ENCODE measurements at places on chromosomes 5 and 9.

DNA sequence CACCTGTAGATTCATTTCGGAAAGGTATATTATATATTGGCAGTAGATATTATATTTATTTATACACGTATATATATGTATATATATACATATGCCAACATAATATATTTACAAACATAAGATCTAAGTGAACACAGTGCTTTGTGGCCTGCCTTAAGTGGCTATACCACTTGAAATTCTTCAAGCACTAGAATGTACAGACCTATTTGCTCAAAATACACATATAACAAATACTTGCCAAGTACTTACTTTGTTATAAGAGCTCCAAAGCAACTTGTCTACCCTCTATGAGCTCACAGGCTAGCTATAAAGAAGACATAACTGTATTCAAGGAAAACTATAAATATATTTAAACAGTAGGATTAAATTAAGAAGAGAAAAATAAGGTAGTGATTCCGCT is 33.6 kb upstream of the SLC36A1 start:
- no peak for DNase-seq

DNA sequence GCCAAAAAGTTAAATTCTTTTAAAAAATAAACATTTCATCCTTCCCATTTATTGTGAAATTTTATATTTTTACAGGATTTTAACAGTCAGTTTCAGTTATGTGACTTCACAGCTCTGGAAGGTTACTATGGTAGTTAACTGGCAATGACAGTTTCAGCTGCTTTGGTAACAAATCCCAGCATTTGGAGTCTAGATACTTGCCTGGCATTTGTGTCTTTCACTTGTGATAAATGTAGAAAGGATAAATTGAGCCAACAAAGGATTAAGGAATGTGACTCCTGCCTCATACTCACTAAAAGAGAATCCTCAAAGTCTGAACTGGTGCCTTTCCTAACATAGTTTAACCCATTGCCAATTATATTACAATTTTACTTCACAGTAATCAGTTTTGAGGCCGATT is 315.5 kb downstream of the FER start:
- no peak for DNase-seq

DNA sequence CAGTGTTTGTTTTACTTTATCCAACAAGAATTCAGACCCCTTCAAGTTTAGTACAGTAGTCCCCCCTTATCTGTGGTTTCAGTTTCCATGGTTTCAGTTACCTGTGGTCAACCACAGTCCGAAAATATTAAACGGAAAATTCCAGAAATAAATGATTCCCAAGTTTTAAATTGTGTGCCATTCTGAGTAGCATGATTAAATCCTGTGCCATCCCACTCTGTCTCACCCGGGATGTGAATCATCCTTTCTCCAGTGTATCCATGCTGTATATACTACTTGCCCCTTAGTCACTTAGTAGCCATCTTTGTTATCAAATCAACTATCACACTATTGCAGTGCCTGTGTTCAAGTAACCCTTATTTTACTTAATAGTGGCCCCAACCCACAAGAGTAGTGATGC is 153.8 kb upstream of the RASA1 start:
- DNase-seq = no peak

GRCh38 chr5:57784121-57784520 is 301.5 kb upstream of the ACTBL2 start:
- DNase-seq = no peak

GRCh38 chr5:66285343-66285922 is 141.3 kb downstream of the SREK1 start:
- DNase-seq = no peak

DNA sequence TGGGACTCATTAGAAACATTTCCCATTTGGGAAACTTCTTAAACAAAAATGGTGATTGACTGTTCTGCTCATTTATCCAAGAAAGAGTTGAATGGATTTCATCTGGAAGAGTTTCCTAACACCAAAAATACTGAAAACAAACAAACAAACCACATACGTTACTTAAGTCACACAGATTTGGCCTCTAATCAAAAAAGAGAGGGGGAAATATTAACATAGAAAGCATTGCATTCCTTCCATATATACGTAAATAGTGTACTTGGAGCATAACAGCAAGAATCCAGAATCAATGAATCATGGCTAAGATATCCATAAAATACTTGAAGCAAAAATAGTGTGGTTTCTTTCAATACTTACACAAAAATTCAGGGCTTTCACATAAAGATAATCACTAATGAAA is 189.8 kb upstream of the MAP3K1 start:
- DNase-seq = no peak

- no peak for DNase-seq
Observed at GRCh38 chr9:16417161-16417560, 453.3 kb downstream of the BNC2 start.

DNA sequence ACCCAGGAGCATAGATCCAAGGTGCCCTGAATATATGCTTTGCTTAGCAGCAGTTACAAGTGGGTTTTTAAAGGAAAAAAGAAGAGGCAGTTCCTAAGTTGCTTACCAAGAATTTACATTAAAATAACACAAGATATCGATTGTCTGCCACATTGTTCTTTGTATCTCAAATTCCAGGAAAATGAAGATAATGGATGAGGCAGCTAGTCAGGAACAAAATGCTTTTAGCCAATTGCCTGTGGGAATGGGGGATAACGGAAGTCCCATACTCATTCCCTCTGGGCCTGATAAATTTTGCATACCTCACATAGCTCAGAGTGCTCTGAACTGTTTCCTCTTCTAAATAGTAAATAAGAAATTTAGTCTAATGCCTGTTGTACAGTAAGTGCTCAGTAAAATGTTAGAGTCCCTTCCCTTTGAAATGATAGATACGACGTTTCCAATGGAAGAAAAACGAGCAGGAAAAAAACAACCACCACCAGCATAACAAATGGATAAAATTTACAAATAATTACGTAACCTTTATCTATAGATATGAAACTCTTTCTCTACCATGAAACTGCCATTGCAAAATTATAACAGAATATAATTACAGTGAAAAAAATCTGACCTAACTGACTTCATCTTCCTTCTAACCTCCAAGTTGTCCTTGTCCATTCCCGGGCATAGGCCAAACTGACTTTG is 35.5 kb upstream of the TENT2 start:
- no peak for DNase-seq

DNA sequence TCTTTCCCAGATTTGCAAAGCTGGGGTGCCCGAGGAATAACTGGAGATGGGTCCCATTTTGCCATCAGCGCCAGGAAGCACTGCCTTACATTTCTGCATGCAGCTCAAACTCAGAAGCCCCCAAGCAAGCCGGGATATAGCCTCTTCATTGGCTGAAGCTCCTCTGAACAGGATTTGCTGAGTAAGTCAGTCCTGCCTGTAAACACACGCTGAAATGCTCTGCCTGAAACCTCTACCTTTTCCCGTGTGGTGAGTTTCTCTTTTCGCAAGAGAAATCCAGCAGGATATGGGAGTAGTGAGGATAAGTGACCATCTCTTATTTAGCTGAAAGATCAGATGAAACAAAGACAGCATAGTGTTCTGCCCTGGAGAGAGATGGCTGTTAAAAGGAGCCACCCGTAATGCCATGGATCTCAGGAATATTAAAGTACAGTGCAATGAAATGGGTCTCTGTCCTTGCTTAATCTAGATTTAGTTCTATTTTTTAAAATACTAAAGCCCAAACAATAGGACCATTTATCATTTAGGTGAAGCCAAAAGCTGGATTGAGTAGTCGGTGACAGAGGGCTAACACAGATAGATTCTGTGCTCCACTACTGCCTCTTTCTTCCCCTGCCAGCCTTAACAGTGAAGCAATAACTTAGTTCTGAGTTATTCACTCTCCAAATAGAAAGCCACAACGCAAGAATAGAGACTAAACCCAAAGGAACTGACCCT is 177.5 kb upstream of the PPP2R2B start:
- DNase-seq = no peak

DNA sequence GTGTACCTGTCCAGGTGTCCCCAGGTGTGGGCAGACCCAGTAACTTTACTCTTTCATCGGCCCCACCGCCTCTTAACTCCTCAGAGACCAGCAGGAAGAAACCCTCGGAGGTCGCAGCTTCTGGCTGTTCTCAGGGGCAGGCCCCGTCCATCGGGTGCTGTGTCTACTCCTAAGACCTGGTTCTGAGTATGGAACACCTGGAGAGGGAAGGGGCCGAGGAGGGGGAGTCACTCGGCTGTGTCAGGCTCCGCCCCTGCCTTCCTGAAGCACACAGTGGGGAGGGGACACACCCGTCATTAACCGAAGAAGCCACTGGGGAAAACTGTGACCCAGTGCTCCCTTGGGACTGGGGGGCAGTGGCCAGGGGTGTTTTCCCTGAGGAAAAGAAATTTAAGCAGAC is 22.3 kb downstream of the NTNG2 start:
- DNase-seq = no peak

DNA sequence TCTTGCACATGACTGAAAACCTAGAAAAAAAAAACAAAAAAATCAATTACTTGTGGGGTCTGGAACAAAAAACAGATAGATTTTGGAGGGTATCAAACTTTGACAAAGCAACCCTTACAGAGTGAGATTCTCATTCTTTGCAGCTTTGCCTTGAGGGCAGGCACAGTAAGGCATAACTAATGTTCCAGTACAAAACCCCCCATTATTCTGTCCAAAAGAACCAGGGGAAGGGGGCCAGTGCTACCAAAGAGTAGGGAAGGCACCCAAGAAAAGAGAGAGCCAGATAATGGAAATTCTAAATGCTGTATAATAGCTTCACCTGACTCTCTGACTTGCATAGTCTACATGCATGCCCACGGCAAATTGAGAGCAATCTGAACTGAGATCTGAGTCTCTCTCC is 12.9 kb downstream of the POLK start:
- no peak for DNase-seq

DNA sequence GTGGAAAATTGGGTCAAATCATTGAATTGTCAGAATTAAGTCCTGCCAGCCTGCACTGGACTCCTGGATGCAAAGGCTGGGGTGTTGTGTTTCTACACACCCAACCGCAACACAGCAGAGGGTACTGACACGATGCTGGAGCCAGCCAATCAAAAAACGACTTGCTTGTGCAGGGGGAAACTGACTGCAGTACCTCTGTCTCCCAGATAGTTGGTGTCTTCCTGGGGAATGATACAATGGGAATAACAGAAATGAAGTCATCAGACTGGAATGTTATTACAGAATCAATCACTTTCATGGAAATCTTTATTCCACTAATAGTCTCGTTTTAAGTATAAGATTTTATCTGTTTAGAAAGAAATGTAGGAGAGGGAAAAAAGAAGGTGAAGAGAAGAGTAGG is 330.3 kb downstream of the MLLT3 start:
- DNase-seq = no peak

DNA sequence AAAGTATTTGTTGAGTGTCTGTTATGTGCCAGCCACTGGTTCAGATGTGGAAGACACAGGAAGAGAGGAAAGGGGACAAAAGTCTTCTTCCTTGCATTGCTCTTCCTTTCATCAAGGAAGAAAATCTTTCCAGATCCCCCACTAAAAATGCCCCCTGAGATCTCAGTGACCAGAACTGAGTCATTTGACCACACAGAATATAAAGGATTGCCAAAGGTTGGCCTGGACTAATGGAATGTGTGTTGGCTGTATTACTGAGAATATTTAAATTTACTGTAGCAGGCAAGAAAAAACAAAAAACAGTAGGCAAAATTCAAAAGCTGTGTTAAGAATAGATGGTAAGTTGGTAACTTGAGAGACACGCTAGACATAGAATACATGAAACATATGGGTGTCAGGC is 10.0 kb upstream of the SEPTIN8 start:
- DNase-seq = no peak

DNA sequence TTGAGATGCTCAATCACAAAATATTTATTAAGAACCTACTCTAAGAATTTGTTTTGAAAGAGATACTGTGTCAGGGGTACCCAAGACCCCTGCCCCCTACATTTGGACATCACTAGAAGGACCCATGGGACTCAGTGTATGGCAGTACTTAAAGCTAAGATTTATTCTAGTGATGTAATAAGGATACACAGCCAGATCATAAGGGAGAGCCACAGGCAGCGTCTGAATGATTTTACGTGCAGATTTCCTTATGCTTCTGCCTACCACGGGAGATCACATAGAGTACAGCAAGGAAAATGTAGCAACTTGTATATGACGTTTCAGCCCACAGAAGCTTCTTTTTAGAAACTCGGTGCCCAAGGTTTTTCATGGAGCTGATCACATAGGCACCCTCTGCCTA is 172.9 kb downstream of the DEPDC1B start:
- no peak for DNase-seq

DNA sequence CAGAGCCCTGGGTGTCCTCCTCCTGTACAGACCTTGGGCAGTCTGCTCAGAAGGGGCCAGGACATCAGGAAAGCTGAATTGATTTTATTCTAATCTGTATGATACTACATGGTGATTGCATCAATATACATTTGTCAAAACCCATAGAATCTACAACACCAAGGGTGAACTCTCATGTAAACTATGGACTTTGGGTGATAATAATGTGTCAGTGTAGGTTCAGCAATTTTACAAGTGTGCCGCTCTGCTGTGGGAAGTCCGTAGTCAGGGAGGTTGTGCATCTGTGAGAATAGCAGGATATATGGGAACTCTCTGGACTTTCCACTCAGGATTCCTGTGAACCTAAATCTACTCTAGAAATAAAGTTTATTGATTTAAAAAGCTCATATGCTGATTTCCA is 155.3 kb upstream of the NFIL3 start:
- no peak for DNase-seq

- no peak for DNase-seq
Observed at GRCh38 chr5:158463938-158464337, 605.0 kb upstream of the CLINT1 start.

GRCh38 chr5:158979290-158979689 is 120.4 kb downstream of the EBF1 start:
- DNase-seq = no peak

GRCh38 chr5:94700592-94700991 is 82.1 kb downstream of the SLF1 start:
- DNase-seq = no peak

- no peak for DNase-seq
Observed at GRCh38 chr5:117245130-117245529, 670.5 kb upstream of the SEMA6A start.

DNA sequence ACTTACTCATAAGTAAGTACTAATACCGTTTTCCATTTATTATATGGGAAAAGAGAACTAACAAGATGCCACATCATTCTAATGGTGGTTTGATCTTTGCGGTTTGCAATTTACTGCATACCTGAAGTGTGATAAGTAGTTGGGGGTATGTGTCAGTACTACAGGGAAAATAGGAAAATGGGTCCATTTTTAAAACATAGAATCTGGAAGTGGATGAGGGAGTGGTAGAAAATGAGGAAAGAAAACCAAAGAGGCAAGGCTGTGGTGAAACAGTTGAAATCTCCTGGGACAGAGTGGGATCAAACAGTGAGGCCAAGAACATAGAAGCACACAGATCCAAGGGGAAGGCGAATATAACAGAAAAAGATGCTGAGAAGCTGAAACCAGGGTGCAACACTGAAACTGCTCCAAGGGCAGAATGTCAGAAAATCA is 6.7 kb downstream of the ADAMTSL1 start:
- DNase-seq = no peak

DNA sequence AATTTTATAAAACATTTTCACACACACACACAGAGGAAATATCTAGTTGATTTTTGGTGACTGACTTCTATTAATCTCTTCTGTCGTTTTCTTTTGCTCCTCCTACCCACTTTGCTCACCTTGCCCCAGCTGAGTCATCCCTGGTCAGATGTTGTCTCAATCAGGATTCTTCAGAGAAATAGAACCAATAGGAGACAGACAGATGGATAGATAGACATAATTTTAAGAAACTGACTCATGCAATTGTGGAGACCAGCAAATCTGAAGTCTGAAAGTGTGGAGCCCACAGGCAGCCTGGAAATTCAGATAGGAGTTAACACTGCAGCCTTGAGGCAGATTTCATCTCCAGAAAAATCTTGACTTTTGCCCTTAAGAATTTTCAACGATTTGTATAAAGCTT is 37.0 kb upstream of the PIK3R1 start:
- DNase-seq = no peak
